ENCODE measurements at places on chromosomes 3 and 15. TPM values are rescaled to one million over a fixed set of nuclear protein-coding genes. Genes with fewer than 3 reads are reported as not detected.

- DNase-seq: no peak
Measured at GRCh38 chr3:194250098-194251002, 100.8 kb downstream of the CPN2 start.

GRCh38 chr3:160040181-160040580 lies 51.5 kb downstream of the IL12A start:
- DNase-seq: no peak

GRCh38 chr15:101514318-101514717 lies 24.8 kb upstream of the PCSK6 start:
- no peak for DNase-seq

GRCh38 chr15:23384371-23384770 lies 29.8 kb downstream of the GOLGA8S start:
- DNase-seq: no peak

DNA sequence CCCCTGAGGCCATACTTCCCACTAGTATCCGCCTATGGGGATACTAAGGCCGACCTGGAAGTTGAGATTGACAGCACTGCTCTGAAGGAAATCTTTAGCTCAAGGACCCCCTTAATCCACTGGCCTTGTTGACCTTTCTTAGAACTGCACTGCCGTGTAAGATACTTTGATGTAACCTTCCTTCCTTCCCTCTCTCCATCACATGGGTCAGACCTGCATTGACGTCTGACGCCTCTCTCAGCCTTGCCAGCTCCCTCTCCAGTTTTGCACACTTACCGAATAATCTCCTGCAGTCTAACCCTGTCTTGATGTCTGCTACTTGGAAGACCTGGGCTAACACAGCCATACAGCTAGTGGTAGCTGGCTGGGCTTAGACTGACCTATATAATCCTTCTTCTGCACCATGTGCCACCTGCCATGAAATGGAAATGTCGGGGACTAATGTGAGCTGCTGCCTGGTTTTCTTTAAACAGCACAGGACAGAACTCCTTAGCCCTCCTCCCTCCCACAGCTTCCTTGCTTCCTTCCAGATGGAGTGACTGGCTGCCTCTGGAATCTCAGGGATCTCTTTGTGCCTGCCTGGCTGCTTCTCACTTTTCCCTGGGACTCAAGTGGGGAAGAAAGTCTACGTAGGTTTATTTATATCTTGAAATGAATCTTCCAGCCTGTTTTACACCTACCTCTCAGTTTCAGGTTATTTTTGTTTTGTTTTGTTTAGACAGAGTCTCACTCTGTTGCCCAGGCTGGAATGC lies 39.2 kb upstream of the HERC1 start:
- no peak for DNase-seq

- no peak for DNase-seq
Measured at GRCh38 chr3:50512131-50512530, 8.7 kb upstream of the CACNA2D2 start.

DNA sequence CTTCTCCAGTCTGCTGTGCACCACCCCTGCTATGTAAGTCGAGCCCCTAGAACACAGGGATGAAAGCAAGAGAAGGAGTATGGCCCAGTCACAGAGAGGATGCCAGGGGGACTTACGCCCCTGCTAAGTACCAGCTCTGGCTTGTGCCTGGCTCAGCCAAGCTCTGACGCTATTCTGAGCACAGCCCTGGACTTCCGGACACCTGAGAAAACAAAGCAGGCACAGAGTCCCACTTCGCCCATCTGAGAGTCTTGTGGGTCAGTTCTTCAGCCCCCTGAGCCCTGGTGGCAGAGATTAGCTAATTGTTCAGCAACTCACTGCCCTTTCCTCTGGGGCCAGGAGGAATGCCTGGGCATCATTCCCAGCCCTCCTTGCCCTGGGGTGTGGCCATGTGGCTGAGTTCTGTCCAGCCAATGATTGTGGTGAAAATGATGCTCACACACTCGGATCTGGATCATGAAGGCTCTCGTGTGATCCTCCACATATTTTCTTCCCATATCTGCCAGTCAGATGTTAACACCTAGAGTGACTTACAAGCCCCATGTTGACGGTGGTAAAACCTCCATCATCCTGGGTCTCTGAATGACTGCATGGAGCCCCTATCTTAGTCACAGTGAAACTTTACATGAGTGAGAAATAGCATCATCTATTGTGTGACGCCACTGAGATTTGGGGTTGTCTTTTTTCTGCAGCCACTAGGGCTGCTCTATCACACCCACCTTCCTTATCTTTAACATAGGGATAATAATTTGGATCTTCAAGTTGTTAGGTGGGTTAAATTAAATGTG lies 105.7 kb downstream of the TPRA1 start:
- DNase-seq: no peak

DNA sequence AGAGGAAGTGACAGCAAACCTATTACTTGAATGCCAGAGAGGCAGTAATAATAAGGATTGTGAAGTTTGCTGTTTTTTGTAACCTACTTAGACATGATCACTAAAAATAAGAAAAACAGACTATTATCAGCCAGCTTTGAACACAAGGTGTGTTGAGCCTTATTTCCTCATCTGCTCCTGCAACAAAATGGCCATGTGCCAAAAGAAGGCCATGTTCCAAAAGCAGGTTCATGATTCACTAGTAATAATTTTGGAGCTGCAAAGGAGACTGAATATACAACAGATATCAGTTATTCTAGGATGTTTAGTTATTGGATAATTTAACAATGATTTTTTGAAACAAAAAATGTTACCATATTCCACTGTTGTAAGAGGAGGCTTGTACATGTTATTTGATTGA lies 578.7 kb downstream of the SQOR start:
- DNase-seq: no peak

Gene EIF4A2
- 236 TPM for total RNA-seq

Gene ZNF639
- 25.6 TPM for total RNA-seq

Gene PCYT1A
- 98.9 TPM for total RNA-seq

Gene FGD5
- total RNA-seq: 72.1 TPM

Gene SLC24A5
- total RNA-seq: not detected

Gene PRKCD
- 12.1 TPM for total RNA-seq

Data from glomerular endothelial cell (primary cell).